ENCODE measurements at places on chromosomes 12 and 14.

DNA sequence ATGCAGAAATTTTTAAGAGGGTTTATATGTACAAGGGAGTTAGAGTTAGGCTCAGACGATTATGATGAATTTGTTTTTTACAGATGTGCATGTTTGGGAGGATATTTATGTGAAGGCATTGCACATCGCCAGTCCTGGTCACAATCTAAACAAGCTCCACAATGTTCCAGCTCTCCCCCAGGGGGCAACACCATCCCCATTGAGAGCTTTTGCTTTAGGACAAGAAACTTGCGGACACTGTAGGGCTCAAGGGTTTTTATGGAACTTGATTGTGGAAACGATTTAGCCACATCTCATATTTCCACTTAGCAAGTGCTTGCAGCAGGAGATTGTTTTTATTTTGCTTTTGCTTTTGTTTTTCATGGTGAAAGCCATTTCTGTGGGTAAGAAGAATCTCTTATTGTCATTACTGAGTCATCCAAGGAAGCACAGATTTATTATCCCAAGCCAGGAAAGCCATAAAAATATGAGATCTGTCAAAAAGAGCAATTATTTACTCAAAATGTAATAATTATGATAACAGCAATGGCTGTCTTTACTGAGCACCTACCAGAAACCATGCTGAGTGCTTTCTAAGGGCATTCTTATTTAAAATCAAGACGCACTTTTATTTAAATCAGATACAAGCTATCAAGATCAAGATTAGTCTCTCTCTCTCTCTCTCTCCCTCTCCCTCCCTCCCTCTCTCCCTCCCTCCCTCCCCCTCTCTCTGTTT lies 276.7 kb upstream of the SRRM4 start:
- DNase-seq = no peak

- DNase-seq = no peak
Measured at GRCh38 chr14:68583548-68584280, 209.2 kb downstream of the ZFP36L1 start.

DNA sequence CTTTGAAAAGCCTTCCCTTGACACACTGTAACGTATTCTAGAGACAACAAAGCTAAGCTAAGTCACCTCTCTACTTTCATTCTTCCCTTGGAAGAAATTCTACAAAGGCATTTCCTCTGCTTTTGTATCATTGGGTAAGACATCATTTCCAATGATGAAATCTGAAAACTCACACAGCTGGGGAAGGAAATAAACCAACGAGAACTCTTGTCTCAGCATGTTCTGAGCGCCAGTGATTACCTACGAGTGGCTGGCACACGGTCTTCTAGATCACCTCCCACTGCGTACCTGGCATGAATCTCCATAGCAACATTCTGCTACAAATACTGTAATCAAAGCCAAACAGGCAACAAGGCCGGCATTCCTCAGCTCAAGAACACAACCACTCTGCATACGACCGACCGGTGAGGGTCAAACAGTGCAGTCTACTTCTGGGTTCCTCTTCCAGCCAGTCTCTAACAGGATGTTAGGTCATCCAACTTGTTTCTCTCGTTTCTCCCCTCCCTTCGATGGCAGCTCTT lies 7.6 kb downstream of the VPS37B start:
- DNase-seq = peak; percentile 68

DNA sequence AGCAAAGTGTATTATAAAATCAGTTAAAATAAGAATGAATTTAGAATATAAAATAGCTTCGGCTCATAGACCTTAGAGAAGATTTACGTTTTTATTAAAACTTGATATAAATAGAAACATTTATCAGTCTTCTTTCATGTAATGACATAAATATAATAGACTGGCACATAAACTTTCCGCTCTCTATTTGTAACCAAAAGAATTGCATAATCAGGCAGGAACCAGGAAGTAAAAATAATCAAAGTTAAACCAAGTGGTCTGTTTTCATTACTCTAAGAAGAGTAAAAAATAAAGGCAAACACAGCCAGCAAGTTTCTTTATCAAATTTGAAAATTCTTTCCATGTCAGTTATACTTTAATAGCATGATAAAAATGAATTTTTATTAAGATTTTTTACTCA lies 46.3 kb upstream of the ATP2A2 start:
- DNase-seq = no peak

- DNase-seq = no peak
Measured at GRCh38 chr12:38392554-38393144, 76.1 kb downstream of the ALG10B start.

- DNase-seq = no peak
Measured at GRCh38 chr12:92814584-92814983, 111.8 kb downstream of the PLEKHG7 start.

GRCh38 chr12:1204581-1205121 lies 213.6 kb downstream of the ERC1 start:
- DNase-seq = peak; percentile 30

GRCh38 chr12:47383942-47384341 lies 304.2 kb upstream of the AMIGO2 start:
- no peak for DNase-seq

- DNase-seq = no peak
Measured at GRCh38 chr12:27517961-27518665, 5.9 kb upstream of the PPFIBP1 start.

DNA sequence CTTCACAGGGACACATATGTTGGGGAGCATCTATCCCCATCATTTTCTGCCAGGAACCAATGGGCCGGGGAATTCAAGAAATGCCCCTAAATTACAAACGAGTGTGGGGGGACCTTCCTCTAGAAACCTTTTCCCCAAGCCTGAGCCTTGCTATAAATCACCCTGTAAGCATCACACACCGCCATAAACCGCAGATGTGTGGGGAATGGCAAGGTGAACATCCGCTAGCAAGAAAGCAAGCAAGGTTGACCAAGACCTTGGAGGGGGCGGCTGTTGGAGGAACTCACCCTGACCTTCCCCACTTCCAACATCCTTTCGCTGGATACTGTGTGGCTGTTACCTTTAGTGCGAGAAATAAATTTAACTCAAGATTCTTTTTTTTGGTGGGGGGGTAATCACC lies 693.3 kb upstream of the TBX3 start:
- no peak for DNase-seq

DNA sequence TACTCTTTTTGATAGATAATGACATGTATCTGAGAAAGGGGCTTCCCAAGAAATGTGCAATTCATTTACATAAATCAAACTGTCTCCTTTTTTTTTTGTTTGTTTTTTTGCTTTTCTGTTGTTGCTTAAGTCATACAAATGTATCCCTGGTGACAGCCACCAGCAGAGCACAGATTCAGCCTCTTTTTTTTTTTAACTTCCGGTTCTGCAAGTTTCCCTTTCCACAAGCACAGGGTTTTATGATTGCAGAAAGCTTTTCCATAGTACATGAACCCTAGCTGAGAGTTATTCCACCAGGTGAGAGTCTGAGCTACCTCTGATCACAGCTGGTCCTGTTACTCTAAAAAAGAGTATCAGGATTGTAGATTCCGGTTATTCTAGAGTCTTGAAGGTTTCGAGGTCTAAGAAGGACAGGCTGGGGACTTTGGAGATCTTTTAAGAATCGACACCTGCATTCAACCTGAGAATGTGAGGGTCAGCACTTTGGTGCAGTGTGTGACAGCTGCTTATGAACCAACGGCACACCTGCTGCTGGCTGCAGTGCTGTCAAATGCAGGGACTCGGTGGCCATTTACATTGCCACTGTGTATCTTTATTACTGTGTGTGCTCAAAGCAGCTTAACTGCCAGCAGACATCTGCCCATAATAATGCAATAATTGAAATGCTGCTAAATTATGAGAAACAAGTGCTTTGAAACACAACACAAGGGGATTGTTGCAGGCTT lies 551.7 kb downstream of the NRXN3 start:
- no peak for DNase-seq

GRCh38 chr14:22448905-22449599 lies 140.0 kb downstream of the DAD1 start:
- DNase-seq = no peak

- DNase-seq = no peak
Measured at GRCh38 chr14:23937203-23937602, 16.4 kb upstream of the DHRS4 start.

- DNase-seq = no peak
Measured at GRCh38 chr14:85288041-85288440, 241.9 kb upstream of the FLRT2 start.

DNA sequence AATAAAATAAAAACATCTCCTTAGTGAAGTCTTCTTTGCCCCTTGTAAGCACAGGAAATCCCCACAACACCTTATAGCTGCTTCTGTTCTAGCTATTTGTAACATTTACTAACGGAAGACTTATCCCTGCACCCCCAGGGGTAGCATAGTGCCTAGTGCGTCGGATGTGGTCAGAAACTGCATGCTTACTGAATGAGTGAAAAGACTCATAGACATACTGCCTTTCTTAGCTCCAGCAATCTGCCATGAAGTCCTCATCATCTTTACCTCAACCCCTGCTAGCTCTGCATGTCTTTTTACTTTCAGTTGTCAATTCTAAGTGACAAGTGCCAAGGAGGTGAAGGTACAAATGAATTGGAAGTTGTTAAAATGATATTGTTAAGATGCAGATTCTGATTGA lies 12.9 kb downstream of the RIOX1 start:
- DNase-seq = no peak

DNA sequence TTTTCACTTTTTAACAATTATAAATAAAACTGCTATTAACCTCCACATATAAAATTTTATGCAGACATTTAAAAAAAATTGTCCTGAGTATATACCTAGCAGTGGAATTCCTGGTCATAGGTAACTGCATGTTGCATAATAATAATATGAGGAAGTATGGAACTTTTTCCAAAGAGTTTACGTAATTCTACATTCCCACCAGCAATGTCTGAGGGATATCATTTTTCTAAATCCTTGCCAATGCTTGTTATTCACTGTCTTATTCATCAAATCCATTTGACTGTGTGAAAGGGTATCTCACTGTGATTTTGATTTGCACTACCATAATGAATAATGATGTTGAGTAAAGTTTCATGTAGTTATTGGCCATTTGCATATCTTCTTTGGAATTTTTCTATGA lies 393.8 kb downstream of the LRFN5 start:
- DNase-seq = no peak

DNA sequence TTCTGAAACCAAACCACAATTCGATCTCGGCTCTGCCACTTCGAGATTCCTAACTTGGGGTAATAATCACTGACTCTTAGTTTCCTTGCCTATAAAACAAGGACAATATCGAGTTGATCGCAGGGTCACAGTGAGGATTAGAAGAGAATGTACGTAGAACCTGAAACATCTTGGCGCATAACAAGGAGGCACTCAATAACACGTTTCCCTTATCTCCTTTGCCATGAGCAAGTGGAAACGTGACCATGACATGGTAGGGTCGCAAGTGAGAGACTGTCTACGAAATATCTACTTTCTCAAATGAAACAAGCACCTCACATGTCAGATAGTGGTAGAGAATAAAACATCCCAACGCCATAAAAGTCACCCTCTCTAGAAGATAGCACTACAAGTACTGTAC lies 2.3 kb downstream of the DICER1 start:
- no peak for DNase-seq

- DNase-seq = no peak
Measured at GRCh38 chr14:66508547-66508845, 549 bp downstream of the GPHN start.

GRCh38 chr14:96793547-96793946 lies 3.6 kb upstream of the VRK1 start:
- no peak for DNase-seq

DNA sequence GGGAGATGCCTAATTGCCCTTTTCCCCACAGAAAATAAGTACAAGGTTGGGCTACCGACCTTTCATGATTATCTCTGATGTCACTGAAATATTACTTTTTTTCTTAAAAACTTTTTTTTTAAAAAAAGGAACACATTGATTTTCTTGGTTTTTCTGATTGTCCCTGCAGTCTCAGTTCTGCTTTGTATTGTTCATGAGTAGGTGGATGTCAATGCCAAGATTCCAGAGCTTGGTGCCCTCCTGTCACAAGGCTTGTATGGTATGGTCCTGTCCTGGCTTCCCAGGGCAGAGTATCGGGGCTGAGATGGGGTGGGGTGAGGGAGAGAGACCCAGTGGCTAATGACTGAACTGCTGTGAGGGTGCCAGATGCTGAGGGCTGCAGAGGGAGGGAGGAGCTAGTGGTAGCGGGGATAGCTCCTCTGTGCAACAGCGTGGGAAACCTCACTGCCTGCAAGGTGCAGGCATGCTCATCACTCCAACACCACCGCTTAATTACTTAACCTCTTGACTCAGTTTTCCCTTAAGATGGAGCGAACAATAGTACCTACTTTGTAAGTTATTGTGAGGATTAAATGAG lies 4.4 kb upstream of the CTDSP2 start:
- peak; percentile 14 for DNase-seq

DNA sequence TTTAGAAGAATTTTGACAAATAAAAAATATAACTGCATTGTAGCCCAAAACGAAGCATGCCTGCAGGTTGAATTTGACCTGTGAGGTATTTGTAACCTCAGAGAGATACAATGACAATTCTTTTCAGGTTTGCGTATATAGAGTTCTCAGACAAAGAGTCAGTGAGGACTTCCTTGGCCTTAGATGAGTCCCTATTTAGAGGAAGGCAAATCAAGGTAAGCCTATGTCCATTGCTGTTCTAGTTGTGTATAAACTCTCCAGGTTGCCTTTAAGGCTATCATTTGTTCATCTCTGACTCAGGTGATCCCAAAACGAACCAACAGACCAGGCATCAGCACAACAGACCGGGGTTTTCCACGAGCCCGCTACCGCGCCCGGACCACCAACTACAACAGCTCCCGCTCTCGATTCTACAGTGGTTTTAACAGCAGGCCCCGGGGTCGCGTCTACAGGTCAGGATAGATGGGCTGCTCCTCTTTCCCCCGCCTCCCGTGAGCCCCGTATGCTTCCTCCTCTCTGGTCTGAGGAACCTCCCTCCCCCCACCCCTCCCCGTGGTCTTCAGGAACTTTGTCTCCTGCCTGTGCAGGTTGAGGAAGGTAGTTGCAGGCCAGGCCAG lies 2.7 kb downstream of the PABPN1 start:
- no peak for DNase-seq

GRCh38 chr12:100166232-100166631 lies 23.6 kb upstream of the BLTP3B start:
- no peak for DNase-seq

DNA sequence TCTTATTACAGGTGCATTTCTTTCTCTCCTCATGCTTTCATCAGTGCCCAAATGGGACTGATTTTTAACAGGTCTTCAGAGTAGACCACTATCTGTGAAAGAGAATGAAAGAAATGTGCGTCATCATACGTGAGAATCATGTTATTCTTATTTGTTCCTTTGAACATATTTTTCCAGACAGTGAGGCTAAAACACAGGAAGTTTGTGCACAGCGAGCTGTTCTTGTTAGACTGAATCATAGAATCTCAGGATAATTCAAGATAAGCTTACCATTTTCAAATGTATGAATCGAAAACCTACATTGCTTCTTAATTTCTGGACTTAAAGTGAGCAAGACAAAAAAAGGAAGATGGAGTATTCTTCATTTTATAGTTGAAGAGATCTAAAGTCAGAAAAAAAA lies 383.1 kb downstream of the EGLN3 start:
- DNase-seq = no peak

All from activated CD4-positive, alpha-beta T cell treated with anti-CD3 and anti-CD28 coated beads, Interleukin-2, amount 10 ng/mL, durations not matched to agents 7 days and 5 days (primary cell).